ENCODE measurements at places on chromosomes 5 and 9. TPM values are rescaled to one million over a fixed set of nuclear protein-coding genes. Genes with fewer than 3 reads are reported as not detected.
A peak's percentile ranks its signal among the peaks of the same experiment; 100 is the strongest.

DNA sequence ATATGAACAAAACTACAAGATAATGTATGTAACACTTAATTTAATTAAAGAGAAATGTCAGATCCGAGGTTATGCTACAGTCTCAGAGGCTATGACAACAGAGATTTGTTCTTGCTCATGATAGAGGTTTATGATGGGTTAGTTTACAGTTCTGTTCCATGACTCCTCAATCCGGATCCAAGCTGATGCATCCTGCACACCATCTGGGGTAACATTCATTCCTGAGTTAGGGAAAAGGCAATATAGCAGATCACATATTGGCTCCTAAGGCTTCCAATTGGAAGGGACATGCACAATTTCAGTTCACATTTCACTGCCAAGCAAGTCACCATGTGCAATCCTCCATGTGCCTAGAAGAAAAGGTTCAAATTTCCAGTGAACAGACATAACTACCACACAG, 40.4 kb downstream of the ABLIM3 start:
- DNase-seq: no peak

DNA sequence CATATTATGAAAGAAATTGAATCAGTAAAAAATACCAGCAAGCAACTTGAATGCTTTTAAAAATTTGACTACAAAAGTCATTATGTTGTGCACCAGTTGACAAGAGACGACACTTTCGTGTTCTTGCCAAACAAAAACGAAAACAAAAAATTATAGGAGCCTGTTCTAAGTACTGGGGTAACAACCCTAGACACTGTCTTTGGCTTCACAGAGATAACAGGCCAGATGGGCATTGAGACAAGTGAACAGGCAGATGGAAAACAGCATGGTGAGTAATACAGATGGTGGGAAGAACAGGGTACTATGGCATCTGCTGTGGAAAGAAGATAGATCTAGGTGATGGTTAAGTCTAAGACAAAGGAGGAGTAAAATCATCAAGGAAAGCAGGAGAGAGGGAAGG, 99.0 kb downstream of the CDH12 start:
- DNase-seq: no peak

IFNA13 gene
- total RNA-seq: not detected

PALM2AKAP2 gene
- 18.2 TPM for total RNA-seq

DNA sequence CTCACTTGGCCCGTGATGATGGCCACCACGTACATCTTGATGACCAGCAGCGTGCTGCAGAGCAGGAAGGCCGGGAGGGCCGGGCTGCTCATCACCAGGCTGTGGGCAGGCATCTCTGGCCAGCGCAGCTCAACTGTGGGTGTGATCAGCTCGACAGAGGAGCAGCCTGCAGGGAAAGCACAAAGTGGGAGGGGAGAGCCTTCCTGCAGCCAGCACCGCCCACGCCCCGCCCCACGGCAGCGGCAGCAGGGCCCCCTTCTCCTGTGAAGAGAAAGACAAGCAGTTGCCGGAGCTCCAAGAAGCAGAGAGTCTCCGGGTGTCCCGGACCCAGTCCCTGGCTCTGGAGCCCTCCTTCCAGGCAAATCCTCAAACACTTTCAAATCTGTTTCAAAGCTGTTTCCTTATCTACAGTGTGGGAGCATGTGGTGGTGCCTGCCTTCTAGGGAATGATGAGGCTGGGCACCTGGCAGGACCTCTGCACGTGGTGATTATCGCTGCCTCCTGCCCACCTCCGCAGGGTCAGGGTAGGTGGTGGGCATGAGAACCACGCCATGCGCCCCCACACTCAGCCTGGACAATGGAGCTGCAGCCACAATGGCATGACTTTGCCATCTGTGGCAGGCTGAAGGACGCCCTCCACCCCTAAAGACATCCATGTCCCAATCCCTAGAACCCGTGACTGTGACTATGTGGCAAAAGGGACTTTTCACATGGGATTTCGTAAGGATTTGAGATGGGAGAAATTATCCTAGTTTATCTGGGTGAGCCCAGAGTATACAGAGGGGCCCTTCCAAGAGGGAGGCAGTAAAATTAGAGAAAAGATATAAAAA, at the start of gene PTGES:
Gene PTGES, minus strand, starts transcription at position 143 of the 830 bp plus-strand sequence. Its CDS starts 30 bp downstream, at position 113.
- DNase-seq: peak; percentile 86

DNA sequence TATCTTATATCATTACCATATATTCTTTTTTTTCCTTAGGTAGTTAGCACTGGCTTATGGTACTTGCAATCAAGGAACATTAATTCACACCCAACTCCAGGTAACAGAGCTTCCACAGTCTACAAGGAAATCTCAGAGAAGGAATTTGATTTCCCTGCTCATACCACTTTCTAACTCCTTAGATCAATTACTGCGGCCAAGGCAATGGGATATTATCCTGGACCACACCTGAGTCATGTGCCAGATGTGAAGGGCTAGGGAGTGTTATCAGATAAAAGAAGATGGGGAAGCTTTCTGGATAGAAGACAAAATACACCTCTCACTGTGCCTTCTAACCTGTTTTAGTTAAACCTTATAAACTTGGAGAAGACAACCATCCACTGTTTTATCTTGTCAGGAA, 181.2 kb downstream of the CCDC192 start:
- DNase-seq: no peak

DNA sequence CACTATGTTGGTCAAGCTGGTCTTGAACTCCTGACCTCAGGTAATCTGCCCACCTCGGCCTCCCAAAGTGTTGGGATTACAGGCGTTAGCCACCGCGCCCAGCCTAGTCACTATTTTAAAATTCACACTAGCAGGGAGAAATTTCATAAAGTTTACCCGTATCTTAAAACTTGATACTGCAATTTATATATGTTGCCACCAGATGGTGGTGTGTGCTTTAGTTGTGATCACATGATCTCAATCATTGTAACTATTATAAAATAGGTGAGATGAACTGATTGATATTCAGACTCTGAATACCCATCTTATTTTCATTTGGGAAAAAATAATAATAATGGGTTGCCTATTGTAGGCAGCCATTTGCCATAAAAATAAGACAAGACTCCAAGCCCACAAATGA, 1330.4 kb upstream of the WWC1 start:
- no peak for DNase-seq
